ENCODE measurements at places on chromosomes 13 and 19.

GRCh38 chr13:40115426-40115825 lies 460.0 kb downstream of the COG6 start:
- DNase-seq, result no peak

GRCh38 chr13:85408415-85408814 lies 390.8 kb downstream of the SLITRK6 start:
- no peak for DNase-seq

- DNase-seq, result no peak
Observed at GRCh38 chr19:5238700-5239099, 101.9 kb downstream of the PTPRS start.

DNA sequence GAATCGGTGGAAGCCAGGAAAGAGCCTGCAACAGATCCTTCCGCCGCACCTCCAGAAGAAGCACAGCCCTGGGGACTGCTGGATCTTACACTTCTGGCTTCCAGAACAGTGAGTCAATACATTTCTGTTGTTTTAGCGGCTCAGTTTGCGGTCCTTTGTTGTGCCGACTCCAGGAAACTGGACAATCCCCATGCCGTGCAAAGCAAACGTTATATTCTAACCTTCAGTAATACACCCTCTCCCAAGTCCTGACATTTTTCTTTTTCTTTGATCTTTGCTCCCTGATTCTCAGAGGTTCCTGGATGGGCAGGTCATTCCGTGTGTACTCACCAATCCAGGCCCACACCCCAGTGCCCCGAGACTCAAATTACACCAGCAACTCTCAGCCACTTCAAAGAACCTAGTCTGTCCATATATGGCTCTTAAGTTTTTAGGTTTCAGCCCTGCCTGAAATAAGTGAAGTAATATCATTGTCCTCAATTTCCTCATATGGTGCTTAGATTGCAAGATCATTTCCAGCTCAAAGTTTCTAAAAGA lies 387.1 kb upstream of the SGCG start:
- peak; percentile 84 for DNase-seq

GRCh38 chr13:23739596-23739995 lies 149.6 kb downstream of the MIPEP start:
- no peak for DNase-seq

DNA sequence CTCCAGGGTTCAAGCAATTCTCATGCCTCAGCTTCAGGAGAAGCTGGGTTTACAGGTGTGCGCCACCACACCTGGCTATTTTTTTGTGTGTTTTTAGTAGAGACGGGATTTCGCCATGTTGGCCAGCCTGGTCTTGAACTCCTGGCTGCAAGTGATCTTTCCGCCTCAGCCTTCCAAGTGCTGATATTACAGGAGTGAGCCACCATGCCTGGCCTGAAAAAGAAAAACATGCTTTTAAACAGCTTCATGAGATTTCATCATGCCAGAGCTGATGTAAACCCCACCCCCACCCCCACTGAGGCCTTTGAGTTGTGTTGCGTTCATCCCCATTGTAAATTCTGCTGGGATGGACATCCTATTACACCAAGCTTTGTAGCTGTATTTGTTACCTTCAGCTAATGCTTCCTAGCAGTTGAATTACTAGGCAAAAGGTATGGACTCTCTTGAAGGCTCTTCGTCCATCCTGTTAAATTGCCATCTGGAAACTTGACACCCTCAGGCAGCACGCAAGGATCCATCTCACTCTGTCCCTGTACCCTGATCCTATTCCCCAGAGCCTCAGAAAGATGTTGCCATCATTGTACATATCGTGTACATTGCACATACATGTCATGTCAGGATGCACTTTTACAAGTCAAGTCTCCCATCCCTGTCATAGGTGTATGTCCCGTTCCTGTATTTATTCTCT lies 47.3 kb downstream of the NFIX start:
- no peak for DNase-seq
